ENCODE measurements at places on chromosomes 11 and 22.

- no peaks in the 10 kb centered on the region for H3K4me1 ChIP-seq
- no peaks in the 10 kb centered on the region for H3K27me3 ChIP-seq
- no peak overlapping the region for H3K4me3 ChIP-seq
Measured at GRCh38 chr11:20618083-20618482, 18.7 kb downstream of the SLC6A5 start.

GRCh38 chr22:42335839-42336378, 65.5 kb upstream of the TCF20 start:
- no peaks in the 10 kb centered on the region for H3K36me3 ChIP-seq
- DNase-seq, result no peak
- peaks cover 12% of the 10 kb centered on the region for H3K4me1 ChIP-seq
- no peaks in the 10 kb centered on the region for H3K27me3 ChIP-seq

- no peak overlapping the region for H3K27ac ChIP-seq
- H3K4me1 ChIP-seq, result no peaks in the 10 kb centered on the region
- H3K36me3 ChIP-seq, result no peaks in the 10 kb centered on the region
- peak; percentile 39 for DNase-seq
- H3K4me3 ChIP-seq, result no peak overlapping the region
Measured at GRCh38 chr11:66688561-66689534, 11.2 kb upstream of the RBM4B start.

DNA sequence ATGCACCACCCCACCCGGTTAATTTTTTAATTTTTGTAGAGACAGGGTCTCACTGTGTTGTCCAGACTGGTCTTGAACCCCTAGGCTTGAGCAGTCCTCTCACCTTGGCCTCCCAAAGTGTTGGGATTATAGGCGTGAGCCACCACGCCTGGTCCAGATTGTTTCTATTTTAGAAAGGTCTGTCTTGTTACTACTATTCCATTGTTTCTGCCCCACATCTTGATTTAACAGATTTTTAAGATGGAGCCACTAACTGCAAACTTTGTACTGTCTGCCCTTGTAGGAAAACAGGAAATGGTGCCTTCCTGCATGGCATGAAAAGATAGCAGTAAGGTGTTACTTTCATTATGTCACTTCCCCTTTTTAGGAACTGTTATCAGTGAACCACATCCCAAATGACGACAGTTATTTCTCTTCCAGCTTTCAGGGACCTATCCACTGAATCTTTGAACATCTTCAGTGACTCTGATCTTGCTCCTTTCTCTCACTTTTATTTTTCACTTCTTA, 23.2 kb downstream of the TAF1D start:
- H3K36me3 ChIP-seq, result peaks cover 49% of the 10 kb centered on the region
- no peak for DNase-seq
- no peak overlapping the region for H3K27ac ChIP-seq
- no peak overlapping the region for H3K4me3 ChIP-seq

DNA sequence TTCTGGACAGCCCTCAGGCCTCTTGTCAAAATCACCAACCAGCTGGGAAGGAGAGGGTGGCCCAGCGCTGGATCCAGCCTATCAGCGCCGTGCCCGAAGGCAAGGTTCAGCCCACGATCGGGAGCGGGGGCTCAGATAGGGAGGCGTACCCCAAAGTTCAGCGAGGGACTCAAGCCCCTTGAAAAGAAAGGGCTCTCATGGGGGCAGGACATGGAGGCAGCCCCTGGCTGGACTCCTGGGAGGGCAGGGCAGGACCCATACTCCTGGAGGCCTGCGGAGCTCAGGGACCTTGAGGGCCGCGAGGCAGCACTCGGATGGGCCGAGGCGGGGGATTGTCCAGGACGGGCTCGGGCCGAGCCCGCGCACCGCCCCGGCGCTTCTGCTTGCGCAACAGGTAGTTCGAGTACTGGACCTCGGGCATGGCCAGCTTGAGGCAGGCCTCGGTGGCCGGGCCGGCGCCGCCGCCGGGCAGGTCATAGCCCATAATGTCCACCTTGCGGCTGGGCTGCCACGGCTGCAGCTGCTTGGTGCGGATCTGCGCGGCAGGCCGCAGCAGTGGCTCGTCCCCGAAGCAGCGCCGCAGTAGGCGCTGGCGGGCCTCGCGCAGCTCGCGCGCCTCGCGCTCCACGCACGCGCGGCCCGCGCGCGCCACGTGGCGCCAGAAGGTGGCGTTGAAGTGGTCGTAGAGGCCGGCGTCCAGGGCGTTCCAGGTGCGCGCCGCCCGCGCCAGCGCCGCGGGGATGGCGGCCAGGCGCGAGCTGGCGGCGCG, 6.5 kb downstream of the GAL3ST3 start:
- H3K4me1 ChIP-seq, result no peaks in the 10 kb centered on the region
- no peak overlapping the region for H3K27ac ChIP-seq
- no peak for DNase-seq
- no peak overlapping the region for H3K4me3 ChIP-seq
- H3K36me3 ChIP-seq, result no peaks in the 10 kb centered on the region

GRCh38 chr11:69138265-69138664, 17.5 kb upstream of the SMIM38 start:
- DNase-seq, result no peak
- H3K27me3 ChIP-seq, result no peaks in the 10 kb centered on the region
- no peaks in the 10 kb centered on the region for H3K4me1 ChIP-seq
- no peak overlapping the region for H3K27ac ChIP-seq
- no peak overlapping the region for H3K4me3 ChIP-seq
